ENCODE measurements at places on chromosomes 3 and 15. TPM values are rescaled to one million over a fixed set of nuclear protein-coding genes. Genes with fewer than 3 reads are reported as not detected.

The SEMA3G gene
- 0.32 TPM for total RNA-seq

The LRTM1 gene
- total RNA-seq = not detected

The ANO10 gene
- total RNA-seq = 54.0 TPM

- no peak for DNase-seq
Measured at GRCh38 chr3:151198849-151199248, 4.2 kb downstream of the GPR171 start.

DNA sequence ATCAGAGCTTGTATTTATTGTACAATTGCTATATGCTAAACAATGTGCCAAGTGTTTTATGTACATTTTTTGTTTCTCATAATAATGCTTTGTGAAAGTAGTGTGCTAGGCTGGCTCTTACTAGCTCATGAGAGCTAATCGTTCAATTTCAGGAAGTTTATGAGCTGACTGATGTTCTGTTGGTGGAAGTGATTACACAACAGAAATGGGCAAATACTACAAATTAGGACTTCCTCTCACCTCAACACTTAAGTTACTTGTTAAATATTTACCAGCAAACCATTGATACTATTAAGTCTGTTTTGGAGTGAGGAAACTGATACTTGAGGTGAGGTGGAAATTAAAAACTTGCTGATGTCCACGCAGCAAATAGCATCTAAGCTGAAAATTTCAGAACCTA, 32.3 kb downstream of the SLC9C1 start:
- DNase-seq = no peak

GRCh38 chr3:51510996-51511395, 11.2 kb upstream of the DCAF1 start:
- no peak for DNase-seq

- DNase-seq = no peak
Measured at GRCh38 chr3:104896624-104897023, 470.1 kb upstream of the ALCAM start.
